ENCODE measurements at places on chromosomes 7 and 10. TPM values are rescaled to one million over a fixed set of nuclear protein-coding genes. Genes with fewer than 3 reads are reported as not detected.

DNA sequence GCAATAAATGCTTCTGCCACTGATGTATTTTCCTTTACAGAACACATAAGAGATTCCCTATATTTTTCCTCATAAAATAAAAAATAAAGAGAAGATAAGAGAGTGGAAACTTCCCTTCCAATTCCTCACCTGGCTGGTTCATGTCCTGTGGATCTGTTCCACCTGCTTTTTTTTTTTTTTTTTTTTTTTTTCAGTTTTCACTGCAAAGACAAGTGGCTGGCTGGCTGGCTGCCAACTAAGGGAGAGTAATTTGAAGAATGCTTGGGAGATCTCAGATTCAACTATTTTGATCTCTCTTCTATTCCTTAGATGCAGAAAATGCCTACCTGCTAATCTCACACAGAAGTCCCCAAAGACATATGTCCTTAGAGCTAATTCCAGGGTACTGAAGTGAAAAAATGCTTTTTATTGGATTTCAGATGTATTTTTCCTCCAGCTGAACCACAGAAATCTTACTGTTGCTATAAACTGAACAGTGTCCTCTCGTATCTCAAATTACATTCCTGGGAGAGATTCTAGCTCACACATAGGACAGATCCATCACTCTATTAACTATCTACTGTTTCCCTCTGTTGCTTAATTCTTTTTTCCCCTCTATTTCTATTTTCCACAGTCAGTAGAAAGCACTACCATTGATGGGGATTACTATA is 120.8 kb downstream of the NRCAM start:
- H3K27me3 ChIP-seq, result peaks cover 4% of the 10 kb centered on the region
- no peak for DNase-seq
- H3K4me3 ChIP-seq, result no peak overlapping the region
- H3K4me1 ChIP-seq, result no peaks in the 10 kb centered on the region
- H3K27ac ChIP-seq, result no peak overlapping the region

DNA sequence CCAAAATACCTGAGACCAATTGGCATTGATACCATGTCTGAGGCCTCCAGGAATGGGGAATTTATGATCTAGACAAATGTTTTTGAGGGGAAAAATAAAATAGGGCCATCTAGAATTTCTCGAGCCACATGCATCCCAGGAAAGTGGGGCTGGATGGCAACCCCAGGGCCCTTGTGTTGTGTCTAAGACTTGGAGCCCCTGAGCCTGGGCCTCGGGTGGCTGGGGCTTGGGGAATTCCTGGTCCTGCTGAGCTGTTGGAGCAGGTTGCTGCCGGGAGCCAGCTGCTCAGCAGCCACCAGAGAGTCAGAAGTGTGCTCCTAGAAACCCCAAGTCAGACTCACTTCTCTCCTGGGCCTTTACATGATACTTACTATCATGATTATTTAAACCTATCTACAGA is 172.9 kb downstream of the WDR37 start:
- no peak overlapping the region for H3K27ac ChIP-seq
- H3K4me3 ChIP-seq, result no peak overlapping the region
- no peak for DNase-seq

DNA sequence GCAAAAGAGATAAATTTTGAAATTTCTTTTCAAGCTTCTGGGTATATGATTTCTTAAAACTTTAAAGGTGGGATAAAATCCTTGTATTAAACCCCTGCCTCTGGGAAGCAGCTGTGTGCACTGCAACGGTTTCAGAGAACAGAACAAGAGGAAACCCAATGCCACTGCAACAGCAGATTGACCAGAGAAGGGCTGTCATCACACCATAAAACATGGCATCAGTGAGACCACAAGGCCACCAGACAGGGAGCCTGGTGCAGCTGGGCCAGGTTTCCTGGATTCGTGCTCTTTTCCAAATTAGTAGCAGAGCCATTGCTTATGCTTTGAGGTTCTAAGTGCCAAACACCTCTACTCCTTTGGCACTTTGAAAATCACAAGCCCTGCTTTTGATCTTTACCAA is 152.4 kb downstream of the PRPF18 start:
- H3K27ac ChIP-seq, result no peak overlapping the region
- no peaks in the 10 kb centered on the region for H3K36me3 ChIP-seq
- no peak overlapping the region for H3K4me3 ChIP-seq

GRCh38 chr7:54888067-54888733 is 129.2 kb upstream of the SEC61G start:
- H3K36me3 ChIP-seq, result no peaks in the 10 kb centered on the region
- H3K4me3 ChIP-seq, result no peak overlapping the region
- no peak for DNase-seq
- H3K4me1 ChIP-seq, result no peaks in the 10 kb centered on the region
- no peak overlapping the region for H3K27ac ChIP-seq
- peaks cover 7% of the 10 kb centered on the region for H3K27me3 ChIP-seq

Gene WIPF3
- not detected for total RNA-seq

- no peaks in the 10 kb centered on the region for H3K36me3 ChIP-seq
- no peaks in the 10 kb centered on the region for H3K4me1 ChIP-seq
- H3K27ac ChIP-seq, result no peak overlapping the region
- H3K4me3 ChIP-seq, result no peak overlapping the region
- DNase-seq, result no peak
These were observed 55.0 kb upstream of the VWDE start for GRCh38 chr7:12458520-12459131.

Gene CPXM2
- not detected for total RNA-seq

DNA sequence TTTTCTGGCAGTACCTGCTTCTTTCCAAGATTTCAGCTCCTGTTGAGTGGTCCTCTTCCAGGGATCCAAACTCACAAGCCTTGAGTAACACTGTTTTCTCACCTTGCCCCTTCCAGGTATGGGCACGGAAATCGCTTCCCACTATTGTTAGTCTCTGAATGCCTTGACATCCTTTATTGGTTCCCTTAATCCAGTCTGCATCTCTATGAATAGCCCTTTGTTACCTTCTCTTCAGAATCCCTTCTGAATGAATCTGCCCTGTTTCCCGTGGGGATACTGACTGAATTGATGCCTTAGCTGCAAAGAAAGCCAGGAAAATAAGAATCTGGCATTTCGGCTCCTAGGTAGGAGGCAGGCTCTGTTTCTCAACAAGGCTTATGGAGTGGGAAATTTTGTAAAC is 467.7 kb downstream of the PLXNA4 start:
- H3K36me3 ChIP-seq, result no peaks in the 10 kb centered on the region
- H3K4me1 ChIP-seq, result no peaks in the 10 kb centered on the region
- peaks cover 3% of the 10 kb centered on the region for H3K27me3 ChIP-seq
- no peak overlapping the region for H3K4me3 ChIP-seq
- DNase-seq, result no peak

DNA sequence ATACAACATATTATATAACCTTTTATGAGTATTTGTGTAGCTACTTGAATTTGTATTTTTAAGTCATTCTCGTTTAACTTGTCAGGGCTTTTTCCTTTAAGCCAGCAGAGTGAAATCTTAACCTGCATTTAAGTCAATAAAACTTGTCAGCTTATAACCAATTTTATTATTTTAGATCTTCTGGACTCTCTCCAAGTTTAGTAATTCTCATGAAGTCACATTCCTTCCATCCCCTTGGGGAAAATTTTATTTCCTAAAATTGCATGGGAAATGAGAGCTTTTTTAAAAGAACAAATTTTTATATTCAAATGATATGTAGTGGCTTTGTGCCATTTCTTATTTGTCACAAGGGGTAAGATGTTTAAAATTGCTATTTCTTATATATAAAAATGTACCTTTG is 74.0 kb downstream of the SEPTIN7 start:
- H3K4me1 ChIP-seq, result peaks cover 15% of the 10 kb centered on the region
- no peak for DNase-seq
- H3K27ac ChIP-seq, result no peak overlapping the region
- H3K4me3 ChIP-seq, result no peak overlapping the region

Gene HKDC1
- total RNA-seq, result 1.1 TPM

- H3K36me3 ChIP-seq, result no peaks in the 10 kb centered on the region
These were observed 1327.4 kb downstream of the GATA3 start for GRCh38 chr10:9381733-9382532.

DNA sequence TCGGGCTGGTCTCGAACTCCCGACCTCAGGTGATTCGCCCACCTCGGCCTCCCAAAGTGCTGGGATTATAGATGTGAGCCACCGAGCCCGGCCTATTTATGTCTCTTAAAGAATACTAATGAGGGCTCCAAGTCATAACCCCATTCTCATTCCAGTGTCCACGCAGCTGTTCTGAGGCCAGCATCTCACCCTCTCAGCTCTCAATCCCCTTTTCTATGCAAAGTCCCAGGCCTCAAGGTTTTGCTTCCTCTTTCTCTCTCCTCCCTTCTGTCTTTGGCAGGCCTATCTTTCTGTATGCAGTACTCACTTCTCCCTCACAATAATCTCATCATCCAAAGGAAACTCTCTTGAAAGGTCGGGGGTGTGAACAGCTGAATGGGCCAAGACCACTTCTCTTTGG is 28.0 kb upstream of the VSIR start:
- H3K36me3 ChIP-seq, result no peaks in the 10 kb centered on the region
- no peak overlapping the region for H3K4me3 ChIP-seq
- H3K27ac ChIP-seq, result no peak overlapping the region

Gene ADAM8
- total RNA-seq, result 165 TPM

DNA sequence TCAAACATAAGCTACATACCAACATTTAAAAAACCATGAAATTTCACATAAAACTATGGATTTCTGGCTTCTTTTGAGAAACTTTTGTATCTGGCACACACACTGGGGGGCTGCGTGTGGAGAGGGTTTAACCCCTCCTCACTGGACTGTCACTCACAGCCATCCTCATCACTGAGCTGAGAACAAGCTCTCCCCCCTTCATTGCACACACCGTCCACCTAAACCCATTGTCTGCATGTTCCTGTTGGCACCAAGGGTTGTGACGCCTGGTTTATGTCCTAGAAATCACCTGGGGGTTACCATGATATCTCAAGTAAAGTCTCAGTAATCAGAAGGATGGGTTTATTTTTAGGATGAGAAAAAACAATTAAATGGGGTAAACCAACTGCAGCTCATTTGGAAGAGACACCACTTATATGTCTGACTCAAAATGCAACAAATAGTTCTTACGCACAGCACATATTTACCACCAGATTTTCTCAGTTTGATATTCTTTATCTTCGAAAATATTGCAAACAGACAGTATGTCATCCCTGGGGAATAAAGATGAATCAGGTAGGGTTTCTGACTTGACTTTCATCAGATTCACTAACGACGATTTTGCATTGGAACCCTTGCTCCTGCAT is 218.5 kb upstream of the KLF6 start:
- no peak for DNase-seq
- peaks cover 4% of the 10 kb centered on the region for H3K4me1 ChIP-seq
- no peaks in the 10 kb centered on the region for H3K27me3 ChIP-seq
- no peak overlapping the region for H3K4me3 ChIP-seq

DNA sequence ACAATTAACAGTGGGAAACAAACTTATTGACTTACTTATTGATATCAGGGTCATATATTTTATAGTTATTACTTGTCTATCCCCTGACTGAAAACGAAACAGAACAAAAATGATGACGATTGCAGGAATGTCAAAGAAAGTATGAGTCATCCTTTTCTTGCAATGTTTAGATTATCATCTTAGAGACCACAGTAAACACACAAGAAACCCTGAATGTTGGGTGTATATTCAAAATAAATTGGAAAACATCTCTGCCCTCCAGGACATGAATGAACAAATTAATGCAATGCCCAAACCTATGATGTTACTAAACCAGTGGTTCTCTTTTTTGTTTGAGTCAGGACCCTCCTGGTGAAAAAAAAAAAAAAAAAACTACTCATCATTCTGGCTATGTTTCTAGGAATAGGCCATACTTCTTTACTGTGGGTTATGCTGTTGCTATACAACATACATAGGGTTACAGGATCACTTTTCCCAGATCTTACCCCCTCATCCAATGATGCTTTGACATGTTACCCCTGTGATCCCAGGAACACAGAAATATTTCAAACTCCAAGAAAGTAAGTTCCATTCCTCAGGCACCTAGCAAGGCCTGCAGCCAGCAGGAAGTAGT is 623.4 kb upstream of the IGFBP3 start:
- H3K36me3 ChIP-seq, result no peaks in the 10 kb centered on the region
- DNase-seq, result no peak
- no peaks in the 10 kb centered on the region for H3K27me3 ChIP-seq
- H3K4me1 ChIP-seq, result no peaks in the 10 kb centered on the region
- H3K27ac ChIP-seq, result no peak overlapping the region

DNA sequence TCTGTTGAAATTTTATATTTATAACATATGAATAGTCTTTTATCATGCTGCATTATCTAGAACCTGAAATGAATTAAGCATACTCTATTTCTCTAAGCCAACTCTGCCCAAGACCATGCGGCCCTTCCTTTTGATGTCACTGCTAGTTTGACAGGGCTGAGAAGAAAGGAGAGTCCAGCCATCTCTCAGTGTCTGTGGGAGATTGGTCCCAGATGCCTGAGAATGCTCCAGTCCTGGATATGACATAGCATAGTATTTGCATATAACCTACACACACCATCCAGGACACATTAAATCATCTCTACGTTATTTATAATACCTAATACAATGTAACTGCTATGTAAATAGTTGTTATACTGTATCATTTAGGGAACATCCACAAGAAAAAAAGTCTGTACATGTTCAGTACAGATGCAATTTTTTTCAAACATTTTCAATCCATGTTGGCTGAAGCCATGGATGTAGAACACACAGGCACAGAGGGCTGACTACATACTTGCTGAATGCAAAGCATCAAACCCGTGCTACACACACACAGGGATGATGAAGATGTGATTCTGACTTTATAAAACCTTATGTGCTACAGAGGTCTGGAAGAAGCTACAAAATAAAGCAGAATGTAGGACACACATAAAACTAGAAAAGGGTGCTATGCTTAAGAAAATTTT is 315.4 kb downstream of the PARD3 start:
- H3K4me3 ChIP-seq, result no peak overlapping the region
- no peaks in the 10 kb centered on the region for H3K4me1 ChIP-seq
- peaks cover 2% of the 10 kb centered on the region for H3K27me3 ChIP-seq
- no peak for DNase-seq
- no peak overlapping the region for H3K27ac ChIP-seq

GRCh38 chr7:981793-982510 is 1.0 kb upstream of the CYP2W1 start:
- H3K4me1 ChIP-seq, result no peaks in the 10 kb centered on the region
- H3K4me3 ChIP-seq, result no peak overlapping the region
- no peaks in the 10 kb centered on the region for H3K27me3 ChIP-seq
- no peak overlapping the region for H3K27ac ChIP-seq
- no peak for DNase-seq

DNA sequence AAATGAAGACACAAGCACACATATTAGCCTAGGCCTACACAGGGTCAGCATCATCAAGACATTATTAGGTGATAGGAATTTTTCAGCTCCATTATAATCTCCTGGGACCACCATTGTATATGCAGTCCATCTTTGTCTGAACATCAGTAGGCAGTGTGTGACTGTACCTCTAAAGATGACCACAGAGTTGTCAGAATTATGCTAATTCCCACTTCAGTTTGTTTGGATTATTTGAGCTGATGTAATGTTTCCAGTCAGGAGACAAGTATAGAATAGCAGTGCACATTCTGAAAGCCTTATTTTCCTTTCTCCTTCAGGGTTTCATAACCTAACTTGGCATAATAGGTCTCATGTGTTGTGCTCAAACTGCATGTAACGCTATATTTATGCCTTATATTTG is 306.4 kb downstream of the NXPH1 start:
- no peak overlapping the region for H3K4me3 ChIP-seq
- H3K27ac ChIP-seq, result no peak overlapping the region
- no peaks in the 10 kb centered on the region for H3K4me1 ChIP-seq

Data from activated CD4-positive, alpha-beta memory T cell treated with anti-CD3 and anti-CD28 coated beads for 36 hours (primary cell).